ENCODE measurements at places on chromosomes 2 and 18. TPM values are rescaled to one million over a fixed set of nuclear protein-coding genes. Genes with fewer than 3 reads are reported as not detected.

Gene IL36B
- not detected for total RNA-seq

DNA sequence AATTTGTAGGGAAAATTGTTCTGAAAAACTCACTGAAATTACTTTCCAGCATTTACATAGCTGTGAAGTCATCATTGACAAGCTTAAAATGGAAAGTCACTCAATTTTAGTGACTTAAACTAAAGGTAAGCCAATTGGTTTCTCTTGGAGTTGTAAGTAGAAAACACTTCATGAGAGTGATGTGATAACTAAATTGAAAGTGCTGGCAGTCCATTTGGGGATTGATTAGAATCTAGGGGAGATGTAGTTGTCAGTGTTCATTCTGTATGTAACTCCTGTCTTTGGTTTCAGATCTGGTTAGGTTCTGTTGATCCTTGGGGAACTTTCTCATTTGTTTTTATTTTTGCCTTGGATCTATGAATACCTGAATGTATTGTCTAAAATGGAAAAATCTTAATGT, 53.8 kb downstream of the COX7A2L start:
- no peaks in the 10 kb centered on the region for H3K4me1 ChIP-seq
- DNase-seq, result no peak
- peaks cover 86% of the 10 kb centered on the region for H3K36me3 ChIP-seq
- no peak overlapping the region for H3K27ac ChIP-seq

- no peaks in the 10 kb centered on the region for H3K27me3 ChIP-seq
- no peak for DNase-seq
- H3K4me3 ChIP-seq, result no peak overlapping the region
- H3K36me3 ChIP-seq, result peaks cover 48% of the 10 kb centered on the region
- H3K27ac ChIP-seq, result no peak overlapping the region
Observed at GRCh38 chr2:230794497-230794896, 70.2 kb upstream of the ITM2C start.

- H3K4me3 ChIP-seq, result no peak overlapping the region
- DNase-seq, result no peak
- peaks cover 3% of the 10 kb centered on the region for H3K27me3 ChIP-seq
- no peaks in the 10 kb centered on the region for H3K36me3 ChIP-seq
- H3K4me1 ChIP-seq, result peaks cover 12% of the 10 kb centered on the region
- no peak overlapping the region for H3K27ac ChIP-seq
Observed at GRCh38 chr2:128410758-128411215, 92.1 kb upstream of the HS6ST1 start.

DNA sequence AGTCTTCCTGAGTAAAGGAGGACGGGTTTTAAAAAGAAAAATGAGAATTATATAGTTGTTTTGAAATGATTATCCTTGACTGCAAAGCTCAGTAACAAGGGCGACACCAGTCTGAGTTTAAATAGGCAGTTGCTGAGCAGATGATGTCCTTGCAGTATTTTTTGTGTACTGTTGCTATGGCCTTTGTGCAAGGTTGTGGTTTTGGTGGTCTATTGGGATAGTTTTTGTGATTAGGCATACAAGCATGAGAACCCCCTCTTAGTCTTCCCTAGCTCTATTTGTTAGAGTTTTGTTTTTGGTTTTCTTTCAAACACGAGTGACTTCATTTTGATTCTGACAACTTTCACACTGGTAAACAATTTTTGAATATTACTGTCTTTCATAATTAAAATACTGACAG, 64.1 kb downstream of the TAF4B start:
- no peak overlapping the region for H3K27ac ChIP-seq
- H3K36me3 ChIP-seq, result no peaks in the 10 kb centered on the region
- H3K4me1 ChIP-seq, result peaks cover 8% of the 10 kb centered on the region
- no peaks in the 10 kb centered on the region for H3K27me3 ChIP-seq
- H3K4me3 ChIP-seq, result no peak overlapping the region
- DNase-seq, result no peak

Gene SPAST
- 41.5 TPM for total RNA-seq

- H3K36me3 ChIP-seq, result no peaks in the 10 kb centered on the region
- no peak overlapping the region for H3K27ac ChIP-seq
- DNase-seq, result no peak
- H3K27me3 ChIP-seq, result no peaks in the 10 kb centered on the region
Observed at GRCh38 chr2:72604468-72604867, 221.4 kb downstream of the EXOC6B start.
